ENCODE measurements at places on chromosomes 1 and 21.

GRCh38 chr21:34845521-34846451 lies 177.0 kb downstream of the CLIC6 start:
- DNase-seq = peak; percentile 71

- peak; percentile 95 for DNase-seq
Measured at GRCh38 chr1:12229835-12230548, at the start of gene VPS13D. Gene VPS13D, plus strand, starts transcription at chr1:12230030. Its CDS starts 4,237 bp downstream, at chr1:12234267.

DNA sequence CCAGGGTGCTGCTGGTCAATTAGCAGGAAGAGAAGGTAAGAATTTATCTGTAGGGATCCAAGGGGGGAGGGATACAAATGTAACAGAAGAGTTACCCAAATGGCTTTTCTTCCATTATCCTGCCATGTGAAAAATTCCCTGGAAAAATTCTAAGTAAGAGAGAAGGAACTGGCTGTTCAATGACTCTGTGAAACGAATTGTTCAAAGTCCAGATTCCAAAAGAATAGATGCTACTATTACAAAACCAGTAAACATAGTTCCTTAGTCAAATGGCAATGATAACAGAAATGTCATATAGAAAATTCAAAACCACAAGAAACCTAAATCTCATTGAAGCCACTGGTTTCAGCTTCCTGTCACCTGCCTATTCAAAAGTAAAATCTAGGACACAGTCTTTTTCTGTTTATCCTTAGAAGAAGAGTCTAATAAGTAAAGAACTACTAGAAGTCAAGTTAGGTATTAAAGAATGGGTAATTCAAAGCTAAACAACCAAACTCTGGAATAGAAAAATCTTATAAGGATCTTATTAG lies 102.6 kb downstream of the ZNF644 start:
- no peak for DNase-seq

DNA sequence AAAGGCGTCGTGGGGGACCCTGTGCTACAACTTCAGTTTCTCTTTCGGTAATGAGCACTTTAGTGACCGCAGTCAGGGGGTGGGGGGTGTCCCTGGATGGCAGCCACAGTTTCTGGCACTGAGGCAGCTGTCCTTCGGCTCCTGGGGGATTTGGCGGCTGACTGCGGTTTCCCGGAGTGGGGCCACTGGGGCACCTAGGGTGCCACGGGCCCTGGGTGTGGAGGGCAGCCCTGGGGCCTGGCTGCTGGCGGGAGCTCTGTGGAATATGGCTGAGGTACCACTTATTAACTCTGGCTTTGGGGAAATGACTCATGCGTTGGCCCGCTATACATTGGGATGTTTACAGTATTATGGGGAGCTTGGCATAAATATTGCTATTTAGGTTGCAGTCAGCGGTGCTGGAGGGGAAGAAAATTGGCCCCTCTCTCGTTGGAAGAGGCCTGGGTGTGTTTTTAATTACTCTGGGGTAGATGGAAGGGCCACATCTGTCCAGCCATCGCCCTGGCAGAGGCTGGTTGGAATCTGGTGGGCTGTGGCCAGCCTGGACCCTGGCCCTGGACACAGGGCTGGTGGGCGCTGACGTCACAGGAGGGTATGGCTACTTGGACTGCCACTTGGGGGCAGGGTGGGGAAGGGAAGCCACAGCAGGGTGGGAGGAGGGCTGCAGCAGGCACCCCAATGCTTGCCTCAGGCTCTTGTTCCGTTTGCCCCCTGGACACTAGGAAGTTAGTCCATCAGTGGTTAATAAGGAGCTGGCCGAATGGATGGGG lies 2.0 kb downstream of the EPHB2 start:
- peak; percentile 60 for DNase-seq

GRCh38 chr1:36761113-36761512 lies 273.2 kb downstream of the GRIK3 start:
- no peak for DNase-seq

DNA sequence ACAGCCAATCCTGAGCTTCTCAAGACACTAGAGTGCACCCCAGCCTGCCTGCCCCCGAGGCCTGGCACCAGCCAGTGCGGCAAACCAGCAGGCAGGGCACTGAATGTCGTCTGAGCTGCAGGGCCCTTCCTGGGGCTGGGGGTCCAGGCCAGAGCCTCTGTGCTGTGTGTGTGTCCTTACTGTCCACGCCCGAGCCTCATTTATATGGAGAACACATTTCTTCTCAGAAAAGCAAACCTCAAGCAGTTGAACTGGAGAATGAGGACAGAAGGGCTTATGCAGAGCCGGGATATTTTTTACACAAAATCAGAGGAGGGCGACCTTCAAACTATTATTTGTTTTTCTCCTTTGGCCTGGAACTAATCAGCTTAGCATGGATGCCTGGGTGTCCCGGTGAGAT lies 52.7 kb downstream of the POFUT2 start:
- DNase-seq = no peak

- no peak for DNase-seq
Measured at GRCh38 chr21:33993286-33994231, 78.0 kb upstream of the ATP5PO start.

GRCh38 chr1:184552446-184552845 lies 165.6 kb downstream of the C1orf21 start:
- no peak for DNase-seq

- peak; percentile 97 for DNase-seq
Measured at GRCh38 chr1:16217061-16217785, 4.8 kb upstream of the ARHGEF19 start.

DNA sequence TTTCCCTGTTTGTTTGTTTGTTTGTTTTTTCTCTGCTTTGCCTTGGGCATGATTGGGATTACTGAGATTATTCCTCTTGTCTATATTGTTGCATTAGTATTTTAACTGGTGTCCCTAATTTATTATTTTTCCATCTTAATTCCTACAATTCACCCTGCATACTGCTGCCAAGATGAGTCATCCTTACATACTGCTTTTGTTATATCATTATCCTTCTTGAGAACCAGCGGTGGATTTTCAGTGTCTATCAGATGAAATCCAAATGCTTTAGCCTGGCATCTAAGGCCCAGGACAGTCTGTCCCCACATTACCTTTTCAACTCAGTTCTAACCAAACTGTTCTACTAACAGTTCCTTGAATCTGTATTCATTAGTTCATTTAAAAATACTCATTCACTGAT lies 101.7 kb downstream of the OLFML2B start:
- DNase-seq = no peak

Data from GM13977 (cell line).